Ureter (tissue), 1 donor: ENCODE measurements at places on chromosomes 1 and 21. TPM values are rescaled to one million over a fixed set of nuclear protein-coding genes. Genes with fewer than 3 reads are reported as not detected.
A peak's percentile ranks its signal among the peaks of the same experiment; 100 is the strongest.

DNA sequence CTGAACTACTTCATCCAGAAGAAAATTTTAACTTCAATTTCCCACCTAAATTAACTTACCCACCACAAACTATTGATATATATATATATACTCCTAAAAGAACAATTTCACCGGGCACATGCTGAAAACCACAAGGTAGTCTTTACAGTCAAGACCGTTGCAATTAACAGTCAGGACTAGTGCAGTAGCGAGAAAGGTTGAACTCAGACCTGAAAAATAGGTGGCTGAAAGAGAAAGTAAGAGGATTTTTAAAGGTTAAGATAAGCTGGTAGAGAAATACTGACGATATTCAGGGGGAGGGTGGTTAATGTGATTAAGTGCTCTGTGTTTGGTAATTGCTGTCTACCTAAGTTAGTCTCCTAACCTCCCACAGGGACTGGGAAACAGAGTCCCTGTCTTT, 1153.5 kb upstream of the TMPRSS15 start:
- no peak for DNase-seq

DNA sequence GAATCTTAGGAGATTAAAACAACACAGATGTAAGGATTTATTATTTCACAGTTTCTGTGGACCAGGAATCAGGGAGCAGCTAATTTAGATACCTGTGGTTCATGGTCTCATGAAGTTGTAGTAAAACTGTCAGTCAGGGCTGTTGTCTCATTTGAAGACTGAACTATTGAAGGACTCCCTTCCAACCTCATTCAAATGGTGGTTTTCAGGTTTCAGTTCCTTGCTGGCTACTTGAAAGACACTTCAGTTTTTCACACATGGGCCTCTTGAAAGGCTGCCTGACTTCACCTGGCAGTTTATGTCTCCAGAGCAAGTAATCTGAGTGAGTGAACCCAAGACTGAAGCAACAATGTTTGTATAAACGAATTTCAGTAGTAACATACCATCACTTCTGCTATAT, 915.9 kb downstream of the PLA2G4A start:
- no peak for DNase-seq

DNA sequence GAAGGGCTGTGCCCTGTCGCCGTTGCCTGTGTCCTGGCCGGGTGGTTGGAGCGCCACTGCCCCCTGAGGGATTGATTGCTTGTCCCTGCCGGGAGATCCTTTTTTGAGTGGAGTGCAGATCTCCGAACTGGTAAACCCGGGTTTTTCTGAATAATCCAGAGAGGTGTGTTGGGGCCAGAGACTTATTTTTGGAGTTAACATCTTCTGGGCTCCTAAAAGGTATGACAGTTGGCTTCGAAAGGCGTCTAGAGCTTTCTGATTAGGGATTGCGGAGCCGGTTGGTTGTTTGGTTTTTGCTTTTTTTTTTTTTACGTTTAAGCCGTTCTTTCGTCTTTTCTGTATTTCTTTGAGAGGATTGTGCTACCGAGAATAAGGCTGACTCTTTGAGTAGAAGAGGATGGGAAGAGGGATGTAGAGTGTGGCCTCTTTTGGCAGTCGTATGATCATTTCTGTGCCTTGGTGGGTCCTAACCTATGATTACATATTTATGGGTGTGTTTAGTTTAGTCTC, 756 bp downstream of the RLF start:
- no peak for DNase-seq

DNA sequence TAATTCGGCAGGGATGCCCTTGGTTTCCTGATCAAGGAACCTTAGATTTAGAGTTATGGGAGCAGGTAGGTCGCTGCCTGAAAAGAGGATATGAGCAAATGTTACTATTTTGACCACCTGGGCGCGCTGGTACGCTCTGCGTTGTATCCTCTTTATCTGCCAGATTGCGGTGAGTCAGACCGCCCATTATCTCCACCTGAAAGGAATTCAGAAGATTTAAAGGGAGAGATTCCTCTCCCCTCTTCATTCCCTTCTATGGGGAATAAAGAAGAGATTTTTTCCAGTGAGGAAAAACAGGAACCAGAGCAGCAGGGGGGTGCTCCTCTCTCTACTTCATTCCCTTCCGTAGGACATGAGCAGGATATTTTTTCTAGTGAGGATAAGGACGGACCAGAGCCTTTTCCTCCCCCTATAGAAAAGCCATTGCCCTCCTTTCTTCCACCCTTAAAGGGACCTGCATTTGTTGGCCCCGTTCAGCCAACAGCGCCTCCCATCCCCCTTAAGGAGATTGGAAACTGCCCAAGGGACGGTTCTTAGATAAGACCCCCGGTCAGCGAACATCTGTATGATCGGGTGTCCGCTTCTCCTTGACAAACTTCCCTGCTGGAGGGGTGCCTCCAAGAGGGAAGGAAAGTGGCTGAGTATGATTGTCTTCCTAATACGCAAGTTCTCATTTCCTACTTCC, 34.1 kb downstream of the CLCA1 start:
- DNase-seq = no peak

- DNase-seq = no peak
Measured at GRCh38 chr1:184716158-184716557, 38.5 kb downstream of the EDEM3 start.

Gene PLPPR4
- total RNA-seq = 5.1 TPM

Gene DNTTIP2
- total RNA-seq = 60.4 TPM

DNA sequence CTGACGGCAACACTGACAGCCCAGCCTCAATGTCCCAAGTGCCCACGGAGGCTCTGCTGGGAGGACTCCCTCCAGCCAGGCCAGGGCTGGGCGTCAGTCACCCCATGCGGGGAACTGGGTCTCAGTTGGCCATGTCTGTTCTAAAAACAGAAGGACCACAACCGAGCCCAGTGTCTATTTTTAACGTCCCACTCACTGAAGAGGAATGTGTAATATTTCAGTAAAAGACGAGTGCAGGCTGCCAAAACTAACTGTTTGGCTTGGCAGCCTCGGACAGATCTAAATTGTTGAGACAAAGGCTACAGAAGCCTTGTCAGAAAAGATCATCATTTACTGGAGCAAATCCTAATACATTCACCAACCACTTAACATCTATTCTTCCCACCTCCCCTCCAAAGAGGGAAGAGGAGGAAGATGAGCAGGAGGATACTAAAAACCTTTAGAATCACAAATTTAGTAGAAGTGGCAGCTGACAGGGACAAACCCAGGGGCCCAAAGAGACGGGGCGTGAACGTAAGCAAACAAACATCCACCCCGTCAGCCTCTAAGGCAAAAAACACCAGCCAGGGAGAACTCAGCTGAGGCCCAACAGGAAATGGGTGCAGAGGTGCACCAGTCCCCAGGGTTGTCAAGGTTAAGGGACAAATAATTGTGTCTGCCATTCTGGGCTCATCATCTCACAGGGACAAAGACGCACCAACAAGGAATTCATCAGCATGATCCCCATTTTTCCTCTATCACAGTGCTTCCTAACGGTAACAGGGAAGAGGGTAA, 18.7 kb downstream of the C1orf198 start:
- peak; percentile 76 for DNase-seq
